ENCODE measurements at places on chromosomes 5 and 9.

DNA sequence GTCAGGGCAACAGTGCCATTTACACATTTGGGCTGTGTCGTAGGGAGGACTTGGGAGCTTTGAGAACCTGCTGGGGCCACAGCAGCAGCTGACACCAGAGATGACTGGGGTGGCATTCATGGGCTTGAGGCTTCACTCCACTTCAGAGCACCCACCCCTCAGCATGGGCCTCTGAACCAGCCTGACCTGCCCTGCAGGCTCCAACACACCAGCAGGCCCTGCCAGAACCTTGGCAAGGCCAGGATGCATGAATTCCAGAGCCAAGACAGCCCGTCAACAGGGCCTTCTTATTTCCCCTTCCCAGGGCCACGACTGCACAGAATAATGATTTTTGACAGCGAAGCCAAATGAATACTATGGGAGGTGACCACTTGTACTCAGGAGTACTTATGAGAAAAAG, 77.0 kb downstream of the SMIM23 start:
- DNase-seq = no peak

- no peak for DNase-seq
These were observed 54.6 kb upstream of the ELL2 start for GRCh38 chr5:96016216-96016615.

- no peak for DNase-seq
These were observed 100.0 kb upstream of the IFNK start for GRCh38 chr9:27423915-27424710.

GRCh38 chr5:10610058-10610457, 46.2 kb downstream of the ANKRD33B start:
- DNase-seq = no peak

DNA sequence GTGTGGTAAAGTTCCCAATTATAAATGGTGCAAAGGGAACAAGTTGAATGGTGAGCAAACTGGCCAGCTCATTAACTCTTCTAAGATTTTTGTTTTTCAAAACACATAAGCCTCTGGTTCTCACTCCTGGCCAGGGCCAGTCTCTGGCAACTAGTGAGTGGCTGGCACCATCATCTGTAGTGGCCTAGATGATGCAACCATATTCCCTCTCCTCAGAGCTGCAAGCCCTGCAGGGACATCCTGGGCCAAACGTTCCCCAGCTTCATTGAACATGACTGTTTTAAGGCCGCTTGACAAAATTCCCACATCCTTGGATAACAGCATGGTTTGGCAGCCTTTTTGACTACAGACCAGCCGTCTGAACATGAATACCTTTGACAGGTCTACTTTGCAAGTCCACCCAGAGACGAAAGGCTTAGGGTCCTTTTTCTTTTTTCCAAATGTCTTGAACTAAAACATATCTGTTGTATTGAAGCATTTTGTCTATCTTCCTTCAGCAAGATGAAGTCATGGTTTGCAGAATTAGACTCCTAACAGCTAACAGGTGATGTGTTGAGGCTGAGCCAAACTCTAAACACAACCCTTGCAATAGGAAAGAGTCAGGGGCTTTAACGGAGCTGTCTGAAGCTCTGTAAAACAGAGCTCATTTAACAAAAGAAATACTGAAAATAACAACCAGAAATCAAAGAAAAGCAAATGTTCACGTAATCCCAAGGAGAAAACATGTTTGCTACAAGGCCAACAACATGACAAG, 23.8 kb downstream of the MACROH2A1 start:
- no peak for DNase-seq

- DNase-seq = no peak
These were observed 28.8 kb upstream of the MGAT1 start for GRCh38 chr5:180831139-180832093.

- DNase-seq = no peak
These were observed 10.7 kb downstream of the ABO start for GRCh38 chr9:133264235-133264764.

- no peak for DNase-seq
These were observed 14.0 kb downstream of the NLN start for GRCh38 chr5:65736011-65736410.

GRCh38 chr5:115855959-115856358, 14.2 kb downstream of the AP3S1 start:
- no peak for DNase-seq

GRCh38 chr9:744046-744712, 97.3 kb upstream of the DMRT1 start:
- no peak for DNase-seq

DNA sequence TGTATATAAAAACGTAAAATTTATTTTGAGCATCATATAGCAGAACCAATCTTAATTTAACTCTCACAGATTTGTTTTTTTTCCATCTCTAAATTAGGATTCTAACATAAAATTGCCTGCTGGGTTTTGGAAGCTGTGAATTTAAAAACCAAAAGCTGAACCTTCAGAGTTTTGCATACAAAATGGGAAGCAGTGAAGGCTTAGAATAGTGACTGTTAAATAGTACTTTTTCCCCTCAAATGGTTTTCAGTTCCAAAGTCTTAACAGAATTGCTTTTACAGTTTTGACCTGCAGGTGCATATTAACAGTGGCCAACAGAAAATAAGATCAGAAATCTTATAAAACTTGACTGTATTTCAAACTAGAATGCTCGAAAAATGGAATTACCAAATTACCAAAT, 55.1 kb upstream of the LVRN start:
- no peak for DNase-seq

- no peak for DNase-seq
These were observed 38.8 kb downstream of the OTP start for GRCh38 chr5:77599679-77600078.

DNA sequence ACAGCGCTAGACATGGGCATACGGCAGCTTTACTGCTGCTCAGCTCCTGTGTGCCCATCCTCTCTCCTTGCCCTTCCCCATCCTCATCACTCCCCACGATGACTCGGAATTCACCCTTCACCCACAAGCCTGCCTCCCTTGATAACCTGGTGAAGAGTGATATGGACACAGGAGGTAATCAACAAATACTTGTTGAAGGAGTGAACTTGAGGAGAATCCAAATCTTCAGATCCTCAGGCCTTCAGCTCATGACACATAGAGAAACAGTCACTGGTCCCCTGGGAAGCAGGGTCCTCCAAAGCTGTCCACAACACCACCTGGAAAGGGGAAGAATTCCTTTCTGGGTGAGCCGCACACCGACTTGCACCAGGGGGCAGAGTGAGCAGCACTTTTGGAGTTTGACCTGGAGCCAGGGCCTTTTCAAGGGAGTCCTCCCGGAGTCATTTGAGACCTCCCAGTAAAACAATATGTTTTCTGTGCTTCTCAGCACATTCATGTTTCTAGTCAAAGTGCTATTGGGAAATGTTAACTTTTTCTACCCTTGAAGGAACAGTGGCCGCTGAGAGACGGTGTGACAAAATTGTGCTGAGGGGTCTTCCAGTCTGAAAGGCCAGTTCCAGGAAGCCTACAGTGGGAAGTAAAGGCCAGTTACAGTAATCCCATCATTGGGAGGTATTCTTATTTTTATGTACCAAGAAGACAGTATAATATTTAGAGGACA, 332.3 kb downstream of the CWC27 start:
- no peak for DNase-seq

DNA sequence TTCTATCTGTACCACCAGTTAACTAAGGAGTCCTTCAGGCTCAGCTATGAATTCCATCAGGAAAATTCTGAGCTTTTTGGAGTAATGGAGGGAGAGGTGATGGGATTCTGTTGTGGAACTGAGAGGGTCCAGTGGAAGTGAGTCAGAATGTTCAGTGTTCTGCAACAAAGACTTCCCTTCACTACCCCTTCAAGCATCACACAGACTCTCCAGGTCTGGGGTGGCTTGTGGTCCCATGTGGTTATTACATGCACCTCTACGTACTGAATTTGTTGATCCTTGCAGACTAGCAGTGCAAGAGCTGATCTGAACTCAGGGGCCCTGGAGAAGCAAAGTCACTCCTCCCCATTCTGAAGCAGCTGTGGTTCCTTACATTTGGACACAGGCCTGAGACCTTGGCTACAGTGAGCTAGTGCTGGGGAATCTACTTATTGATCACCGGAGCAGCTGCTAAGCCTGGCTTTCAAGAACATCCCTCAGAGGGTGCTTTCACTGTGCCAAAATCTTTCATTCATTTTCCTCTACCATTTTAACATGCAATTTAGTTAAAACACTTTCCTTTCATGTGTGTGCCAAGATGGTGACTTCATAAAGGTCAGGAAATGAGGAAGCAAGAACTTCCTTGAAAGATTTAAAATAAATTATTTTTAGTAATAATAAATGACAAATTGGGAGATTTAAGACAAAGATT, 75.0 kb upstream of the TNC start:
- no peak for DNase-seq

GRCh38 chr5:130689831-130690230, 475.2 kb downstream of the HINT1 start:
- DNase-seq = no peak

DNA sequence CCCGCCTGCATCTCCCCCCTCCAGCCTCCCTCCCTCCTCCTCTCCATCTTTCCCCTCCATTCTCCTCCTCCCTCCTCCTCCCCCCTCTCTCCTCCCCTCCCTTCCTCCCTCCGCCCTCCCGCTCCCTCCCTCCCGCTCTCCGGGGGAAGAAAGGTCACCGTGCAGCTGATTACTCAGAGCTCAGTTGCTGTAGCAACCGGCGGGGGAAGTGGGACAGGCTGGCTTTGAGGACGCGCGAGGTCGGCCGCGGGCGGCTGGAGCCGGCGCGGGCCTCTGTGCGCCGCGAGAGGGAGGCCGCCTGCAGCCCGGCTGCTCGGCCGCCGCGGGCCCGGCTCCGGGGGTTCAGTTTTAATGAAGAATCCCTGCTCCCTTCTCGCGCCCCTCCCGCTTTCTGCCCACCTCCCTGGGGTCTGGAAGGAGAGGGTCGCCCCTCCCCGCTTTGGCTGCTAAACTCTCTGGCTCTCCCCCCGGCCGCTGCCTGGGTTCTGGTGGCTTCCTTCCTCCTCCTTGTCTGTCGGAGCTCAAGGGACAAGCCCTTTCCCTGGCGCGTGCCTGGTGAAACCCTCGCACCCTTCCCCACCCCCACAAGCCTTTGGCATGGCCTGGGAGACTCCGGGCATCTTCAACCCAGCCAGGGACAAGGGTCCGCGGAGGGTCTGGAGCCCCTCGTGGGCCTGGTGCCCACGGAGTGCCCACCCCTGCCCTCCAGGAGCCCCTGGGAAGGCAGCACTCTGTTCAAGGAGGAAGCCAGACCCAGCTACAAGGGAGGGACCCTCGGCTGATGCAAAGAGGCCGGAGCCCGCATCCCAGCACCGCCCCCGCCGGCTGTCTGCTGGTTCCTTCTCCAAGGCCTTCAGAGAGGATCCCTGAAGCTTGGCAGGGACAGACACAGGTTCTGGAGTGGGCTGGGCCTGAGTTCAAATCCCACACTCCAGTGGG, 160.3 kb downstream of the C9orf50 start:
- DNase-seq = peak; percentile 59

GRCh38 chr9:373759-374206, 159.1 kb downstream of the DOCK8 start:
- DNase-seq = no peak

- DNase-seq = no peak
These were observed 231.0 kb upstream of the GRAMD2B start for GRCh38 chr5:126192226-126192625.

DNA sequence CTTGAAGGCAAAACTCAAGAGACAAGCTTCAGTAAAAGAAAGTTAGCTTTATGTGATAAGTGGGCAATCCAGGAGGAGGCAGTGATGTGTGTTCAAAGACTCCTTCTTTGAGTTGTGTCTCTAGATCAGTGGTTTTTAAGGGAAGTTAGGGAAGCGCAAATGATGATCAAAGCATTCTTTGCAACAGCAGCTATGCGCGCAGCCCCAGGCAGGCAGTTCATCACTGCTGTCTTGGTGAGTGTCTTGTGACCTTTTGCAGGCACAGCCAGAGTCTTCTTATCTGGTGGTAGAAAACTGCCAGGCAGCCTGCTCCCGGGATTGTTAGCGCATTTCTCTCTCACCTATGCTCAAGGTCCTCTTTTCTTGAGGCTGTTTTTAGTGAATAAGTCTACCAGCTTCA, 40.3 kb upstream of the CLK4 start:
- DNase-seq = no peak

DNA sequence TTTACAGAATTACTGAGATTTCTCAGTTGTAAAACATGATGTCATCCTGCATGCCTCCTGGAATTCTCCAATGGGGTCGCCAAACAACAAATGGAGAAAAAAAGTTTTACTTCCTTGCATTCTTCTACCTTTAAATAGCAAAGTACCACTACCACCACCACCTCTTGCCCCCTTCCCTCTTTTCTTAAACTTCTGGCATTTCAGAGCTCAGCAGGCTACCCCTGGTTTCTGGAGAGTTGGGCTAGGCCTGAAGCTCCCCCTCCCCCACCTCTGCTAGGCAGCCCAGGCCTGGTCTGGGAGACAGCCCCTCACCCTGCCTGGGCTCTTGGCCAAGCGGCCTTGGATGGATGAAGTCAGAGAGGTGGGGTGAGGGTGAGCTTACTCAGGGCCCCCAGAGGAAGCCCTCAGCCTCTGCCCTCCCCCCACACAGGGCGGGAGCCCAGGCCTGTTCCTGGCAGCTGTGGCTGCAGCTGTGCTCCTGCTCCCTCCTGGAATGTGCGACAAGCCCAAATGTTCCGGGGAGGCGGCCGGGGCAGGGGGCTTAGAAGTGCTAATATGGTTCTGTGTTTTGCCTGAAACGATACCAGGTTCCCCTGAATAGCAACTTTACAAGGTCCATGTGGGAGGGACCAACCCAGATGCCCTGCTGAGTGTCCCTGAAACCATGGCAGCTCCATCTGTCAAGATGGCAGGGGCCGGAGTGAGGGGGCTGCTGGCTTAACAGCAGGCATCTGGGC, 6.0 kb upstream of the CCIN start:
- no peak for DNase-seq

- no peak for DNase-seq
These were observed 468.7 kb downstream of the SPATA31D1 start for GRCh38 chr9:82457298-82457697.

DNA sequence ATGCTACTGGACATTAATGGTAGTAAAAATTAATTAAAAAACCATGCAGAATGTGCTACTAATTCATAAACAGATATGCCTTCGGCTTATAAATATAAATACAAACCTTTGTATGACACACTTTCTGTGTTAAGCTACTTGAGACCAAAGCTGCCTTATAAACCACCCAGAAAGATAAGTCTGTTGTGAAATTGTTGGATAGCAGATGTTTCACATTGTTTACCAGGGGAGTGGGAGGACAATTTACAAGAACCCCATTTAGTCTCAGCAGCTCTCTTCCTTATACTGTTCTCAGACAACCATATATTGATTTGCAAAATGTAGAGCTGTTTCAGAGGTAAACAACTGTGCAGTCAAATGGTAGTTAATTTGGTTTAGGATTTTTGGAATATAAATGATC, 524.4 kb downstream of the PRR16 start:
- DNase-seq = no peak

DNA sequence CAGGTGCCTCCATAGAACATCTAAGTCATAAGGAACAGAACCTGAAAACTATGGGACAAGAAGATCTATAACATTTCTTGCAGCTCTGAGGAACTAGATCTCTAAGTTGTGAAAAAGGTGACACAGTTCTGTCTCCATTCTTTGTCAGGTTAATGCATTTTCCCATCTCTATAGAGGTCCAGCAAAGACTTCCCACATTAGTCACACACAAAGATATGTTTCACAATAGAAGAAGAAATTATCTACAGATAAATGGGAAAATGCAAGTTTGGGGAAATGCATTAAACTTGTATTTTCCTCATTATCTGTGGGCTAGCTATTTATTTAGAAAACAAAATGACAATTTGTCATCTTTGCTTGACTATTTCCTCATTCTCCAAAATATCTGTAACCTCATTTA, 458.6 kb upstream of the PAPPA start:
- no peak for DNase-seq

- no peak for DNase-seq
These were observed 162.8 kb downstream of the MAN2A1 start for GRCh38 chr5:109852371-109853155.

GRCh38 chr5:9559965-9560364, 14.1 kb upstream of the SEMA5A start:
- no peak for DNase-seq
